ENCODE measurements at places on chromosomes 7 and 10. TPM values are rescaled to one million over a fixed set of nuclear protein-coding genes. Genes with fewer than 3 reads are reported as not detected.

The CNTNAP2 gene
- total RNA-seq: 1.1 TPM

The VOPP1 gene
- total RNA-seq: 106 TPM

DNA sequence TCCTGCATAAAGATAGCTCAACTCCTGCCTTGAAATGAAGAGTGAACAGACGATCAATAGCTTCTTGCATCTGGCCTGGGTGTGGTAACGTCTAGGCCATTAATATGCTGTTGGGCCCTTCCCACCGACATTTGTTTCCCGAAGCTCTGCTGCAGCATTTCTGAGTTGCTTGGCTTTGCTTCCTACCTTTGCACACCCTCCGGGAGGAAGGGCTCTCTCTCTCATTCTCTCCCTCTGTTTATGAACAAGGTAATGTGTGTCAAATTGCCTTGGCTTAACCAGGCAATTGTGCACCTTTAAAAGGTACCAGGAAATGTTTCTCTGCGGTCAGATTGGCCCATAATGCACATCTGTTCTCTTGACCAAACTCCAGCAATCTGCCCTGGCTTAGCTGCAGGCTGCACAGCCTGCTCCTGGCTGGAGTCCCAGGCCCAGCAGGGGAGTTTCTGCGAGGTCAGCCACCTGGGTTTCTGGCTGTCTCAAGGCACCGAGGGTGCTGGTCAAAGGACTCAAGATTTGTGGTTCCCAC is 223.7 kb downstream of the SNX10 start:
- H3K27me3 ChIP-seq: no peaks in the 10 kb centered on the region
- H3K27ac ChIP-seq: no peak overlapping the region
- H3K4me1 ChIP-seq: peaks cover 15% of the 10 kb centered on the region

- H3K27me3 ChIP-seq: no peaks in the 10 kb centered on the region
- DNase-seq: no peak
- H3K4me3 ChIP-seq: no peak overlapping the region
- peaks cover 28% of the 10 kb centered on the region for H3K36me3 ChIP-seq
- H3K4me1 ChIP-seq: peaks cover 19% of the 10 kb centered on the region
Observed at GRCh38 chr10:126909147-126909546, 3.9 kb downstream of the DOCK1 start.

DNA sequence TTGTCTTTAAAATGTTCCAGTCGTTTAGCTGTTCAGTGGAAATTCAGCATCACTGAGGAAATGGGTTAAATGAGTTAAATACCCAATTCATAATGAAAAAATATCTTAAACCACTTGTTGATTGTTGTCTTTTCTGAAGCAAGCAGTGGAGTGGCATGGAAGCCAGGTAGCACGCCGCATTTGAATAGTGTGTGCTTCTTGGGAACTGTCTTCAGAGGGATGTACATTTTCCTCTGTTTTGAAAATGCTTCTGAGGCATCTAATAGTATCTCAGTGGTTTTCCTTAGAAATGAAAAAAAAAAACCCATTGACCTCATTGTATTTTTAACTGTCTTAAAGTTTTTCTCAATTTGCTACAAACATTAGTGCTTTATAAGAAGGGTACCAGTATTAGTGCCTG is 28.1 kb downstream of the C10orf53 start:
- no peak overlapping the region for H3K4me3 ChIP-seq
- peaks cover 96% of the 10 kb centered on the region for H3K27me3 ChIP-seq
- DNase-seq: no peak
- no peaks in the 10 kb centered on the region for H3K4me1 ChIP-seq
